ENCODE measurements at places on chromosomes 3 and 15. TPM values are rescaled to one million over a fixed set of nuclear protein-coding genes. Genes with fewer than 3 reads are reported as not detected.

- H3K27ac ChIP-seq, result peak overlapping the region; percentile 68
- peaks cover 1% of the 10 kb centered on the region for H3K27me3 ChIP-seq
- no peak overlapping the region for H3K4me3 ChIP-seq
- peaks cover 79% of the 10 kb centered on the region for H3K4me1 ChIP-seq
- no peak for DNase-seq
- peaks cover 3% of the 10 kb centered on the region for H3K36me3 ChIP-seq
Observed at GRCh38 chr3:12952343-12953200, 111.2 kb upstream of the RPL32 start.

- no peaks in the 10 kb centered on the region for H3K4me1 ChIP-seq
- no peaks in the 10 kb centered on the region for H3K27me3 ChIP-seq
- no peak overlapping the region for H3K27ac ChIP-seq
- H3K36me3 ChIP-seq, result no peaks in the 10 kb centered on the region
- no peak overlapping the region for H3K4me3 ChIP-seq
- no peak for DNase-seq
Observed at GRCh38 chr3:191568206-191568605, 107.2 kb downstream of the PYDC2 start.

GRCh38 chr3:89335693-89336092 is 228.3 kb downstream of the EPHA3 start:
- no peaks in the 10 kb centered on the region for H3K4me1 ChIP-seq
- no peaks in the 10 kb centered on the region for H3K27me3 ChIP-seq
- no peak for DNase-seq
- H3K27ac ChIP-seq, result no peak overlapping the region
- H3K36me3 ChIP-seq, result no peaks in the 10 kb centered on the region

- H3K27me3 ChIP-seq, result peaks cover 2% of the 10 kb centered on the region
- H3K4me3 ChIP-seq, result no peak overlapping the region
- no peaks in the 10 kb centered on the region for H3K4me1 ChIP-seq
- no peak overlapping the region for H3K27ac ChIP-seq
Observed at GRCh38 chr15:100784493-100785180, 95.0 kb upstream of the ALDH1A3 start.

- no peak for DNase-seq
- no peaks in the 10 kb centered on the region for H3K4me1 ChIP-seq
- H3K27me3 ChIP-seq, result peaks cover 29% of the 10 kb centered on the region
- H3K27ac ChIP-seq, result no peak overlapping the region
Observed at GRCh38 chr3:158091531-158091930, 14.7 kb downstream of the SHOX2 start.

- no peak for DNase-seq
- H3K36me3 ChIP-seq, result peaks cover 34% of the 10 kb centered on the region
- no peaks in the 10 kb centered on the region for H3K27me3 ChIP-seq
- no peak overlapping the region for H3K27ac ChIP-seq
- H3K4me3 ChIP-seq, result no peak overlapping the region
- H3K4me1 ChIP-seq, result peaks cover 7% of the 10 kb centered on the region
Observed at GRCh38 chr3:51403675-51404074, 12.6 kb downstream of the RBM15B start.

GRCh38 chr3:195163719-195164572 is 107.0 kb downstream of the XXYLT1 start:
- no peaks in the 10 kb centered on the region for H3K36me3 ChIP-seq
- H3K27me3 ChIP-seq, result peaks cover 1% of the 10 kb centered on the region
- H3K4me1 ChIP-seq, result peaks cover 21% of the 10 kb centered on the region
- DNase-seq, result no peak
- H3K4me3 ChIP-seq, result no peak overlapping the region

GRCh38 chr3:189983612-189984011 is 137.1 kb downstream of the P3H2 start:
- no peak for DNase-seq
- H3K27me3 ChIP-seq, result no peaks in the 10 kb centered on the region
- H3K4me3 ChIP-seq, result no peak overlapping the region

DNA sequence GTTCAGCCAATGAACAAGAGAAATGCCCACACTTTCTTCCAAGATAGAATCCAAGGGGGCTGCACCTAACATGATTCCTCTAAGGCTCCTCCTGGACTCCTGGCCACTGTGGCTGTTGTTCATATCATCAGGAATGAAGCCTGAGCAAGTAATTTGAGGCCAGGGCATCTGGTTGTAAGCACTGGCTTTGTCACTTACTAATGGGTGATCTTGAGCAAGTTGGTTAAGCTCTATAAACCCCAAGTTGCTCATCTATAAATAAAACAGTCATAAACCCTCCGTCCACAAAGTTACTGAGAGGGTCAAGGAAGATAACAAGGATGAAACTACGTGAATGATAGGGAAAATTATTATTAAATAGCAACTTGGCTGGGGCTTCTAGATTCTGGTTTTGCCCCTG is 58.3 kb downstream of the CDC25A start:
- H3K4me1 ChIP-seq, result no peaks in the 10 kb centered on the region
- H3K36me3 ChIP-seq, result no peaks in the 10 kb centered on the region
- H3K27me3 ChIP-seq, result peaks cover 2% of the 10 kb centered on the region
- H3K27ac ChIP-seq, result no peak overlapping the region

- peaks cover 47% of the 10 kb centered on the region for H3K4me1 ChIP-seq
- H3K4me3 ChIP-seq, result no peak overlapping the region
- H3K27ac ChIP-seq, result no peak overlapping the region
- DNase-seq, result no peak
- H3K27me3 ChIP-seq, result no peaks in the 10 kb centered on the region
Observed at GRCh38 chr3:17678116-17678741, 64.2 kb downstream of the TBC1D5 start.

GRCh38 chr15:52117549-52117948 is 5.0 kb upstream of the BCL2L10 start:
- DNase-seq, result no peak
- no peaks in the 10 kb centered on the region for H3K27me3 ChIP-seq
- H3K27ac ChIP-seq, result no peak overlapping the region
- H3K36me3 ChIP-seq, result no peaks in the 10 kb centered on the region

DNA sequence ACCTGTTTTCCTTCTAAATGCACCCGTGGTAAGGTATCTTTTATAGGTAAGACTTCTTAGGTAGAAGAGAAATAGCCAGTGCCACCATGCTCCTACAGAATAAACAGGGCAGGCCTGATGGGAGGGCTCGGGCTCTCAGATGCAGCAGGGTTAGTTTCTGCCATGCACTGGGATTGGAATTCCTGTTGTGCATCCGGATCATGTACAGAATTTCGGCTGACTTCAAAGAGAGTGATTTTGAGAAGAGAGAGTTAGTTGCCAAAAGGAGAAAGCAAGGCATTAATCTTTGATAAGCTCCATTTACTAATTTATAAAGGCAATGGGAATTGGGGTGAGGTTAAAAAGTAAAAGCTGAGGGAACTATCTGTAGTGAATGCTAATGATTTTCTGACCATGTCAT is 211.2 kb downstream of the WDR72 start:
- H3K27ac ChIP-seq, result no peak overlapping the region
- no peaks in the 10 kb centered on the region for H3K4me1 ChIP-seq
- no peaks in the 10 kb centered on the region for H3K36me3 ChIP-seq

Gene DENND4A
- 6.4 TPM for polyA plus RNA-seq

Gene PLSCR2
- polyA plus RNA-seq, result not detected

Gene PTPRG
- polyA plus RNA-seq, result 0.13 TPM

Gene COL7A1
- not detected for polyA plus RNA-seq

Gene CYP1A1
- polyA plus RNA-seq, result not detected

Gene HHLA2
- not detected for polyA plus RNA-seq

Gene OR5K2
- polyA plus RNA-seq, result not detected

Gene PLA2G4D
- polyA plus RNA-seq, result not detected

Gene FGF7
- polyA plus RNA-seq, result not detected

Gene CAPN3
- not detected for polyA plus RNA-seq

Gene DUOXA2
- polyA plus RNA-seq, result not detected

Gene UBAP1L
- polyA plus RNA-seq, result 0.53 TPM

Gene HESX1
- not detected for polyA plus RNA-seq
